ENCODE measurements at places on chromosomes 11 and 22. TPM values are rescaled to one million over a fixed set of nuclear protein-coding genes. Genes with fewer than 3 reads are reported as not detected.

GRCh38 chr22:44998296-44998695, 11.5 kb downstream of the PHF21B start:
- DNase-seq: no peak

GRCh38 chr11:31711137-31711536, 100.0 kb downstream of the PAX6 start:
- peak; percentile 46 for DNase-seq

DNA sequence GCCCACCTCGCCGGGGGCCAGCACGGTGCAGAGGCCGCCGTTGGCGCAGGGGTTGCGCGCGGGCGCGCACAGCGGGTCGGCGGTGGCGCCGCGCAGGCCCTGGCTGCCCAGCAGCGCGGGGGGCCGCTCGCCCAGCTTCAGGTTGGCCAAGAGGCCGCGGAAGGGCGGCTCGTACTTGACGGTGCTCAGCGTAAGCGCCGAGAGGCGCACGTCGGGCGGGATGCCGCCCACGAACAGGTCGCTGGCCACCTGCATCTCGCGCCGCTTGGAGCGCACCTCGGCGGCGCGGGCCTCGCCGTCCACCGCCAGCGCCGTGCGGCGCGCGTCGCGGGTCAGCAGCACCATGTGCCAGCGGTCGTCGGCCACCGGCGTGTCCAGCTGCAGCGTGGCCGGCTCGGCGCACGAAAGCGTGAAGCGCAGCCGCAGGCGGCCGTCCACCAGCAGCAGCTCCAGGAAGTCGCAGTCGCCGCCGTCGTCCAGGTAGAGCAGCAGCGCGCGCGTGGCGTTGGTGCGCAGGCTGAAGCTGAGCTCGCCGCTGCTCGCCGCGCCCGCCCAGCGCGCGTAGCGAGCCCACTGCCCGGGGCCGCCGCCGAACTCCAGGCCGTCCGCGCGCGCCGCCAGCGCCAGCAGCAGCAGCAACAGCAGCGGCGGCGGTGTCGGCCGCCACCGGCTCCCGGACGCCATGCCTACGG, 9.8 kb downstream of the NRXN2 start:
- peak; percentile 52 for DNase-seq

DNA sequence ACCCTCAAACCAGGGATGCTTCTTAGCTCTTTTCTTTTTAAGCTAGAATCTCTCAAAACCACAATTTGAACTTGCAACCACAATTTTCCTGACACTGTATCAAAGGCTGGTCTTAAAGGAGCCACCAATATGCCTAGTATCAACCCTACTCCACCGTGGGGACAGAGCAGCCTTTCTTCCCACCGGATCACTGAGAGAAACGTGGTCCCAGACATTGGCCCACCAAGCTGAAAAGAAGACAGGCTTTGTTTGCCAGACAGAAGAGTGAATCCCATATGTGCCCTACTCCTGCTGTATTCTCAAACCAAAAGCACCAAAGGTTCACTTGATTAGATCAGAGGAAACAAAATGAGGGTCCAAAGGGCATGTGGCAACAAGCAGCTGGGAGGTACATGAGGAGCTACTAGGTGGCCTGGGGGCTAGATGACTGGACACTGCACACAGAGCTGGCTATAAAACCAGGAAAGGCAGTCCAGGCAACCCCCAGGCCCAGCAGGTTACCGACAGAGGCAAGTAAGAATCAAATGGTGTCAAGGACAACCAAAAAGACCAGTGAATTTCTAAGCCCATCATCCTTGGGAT, 3.6 kb upstream of the VWCE start:
- DNase-seq: no peak

GRCh38 chr11:115670538-115671205, 166.5 kb upstream of the CADM1 start:
- no peak for DNase-seq

DNA sequence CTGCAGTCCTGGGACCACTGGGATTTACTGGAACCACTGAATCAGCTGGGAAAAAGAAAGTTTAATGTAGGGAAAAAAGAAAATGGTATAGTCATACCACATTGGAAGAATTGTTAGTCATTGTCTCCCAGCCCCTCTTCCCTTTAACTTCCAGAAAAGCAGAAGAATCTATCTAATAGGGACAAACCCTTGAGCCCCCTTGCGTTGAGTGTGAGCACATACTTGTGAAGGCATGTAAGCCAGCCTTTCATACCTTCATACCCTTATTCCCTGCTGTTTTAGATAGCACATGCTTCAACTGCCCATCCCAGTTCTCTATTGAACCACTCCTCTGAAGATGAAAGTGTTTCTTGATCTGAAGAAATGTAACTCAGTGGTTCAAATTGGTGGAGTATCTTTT, 6.6 kb downstream of the TREH start:
- DNase-seq: no peak

The UBQLNL gene
- under 0.01 TPM for total RNA-seq

- DNase-seq: no peak
Observed at GRCh38 chr11:9692691-9693090, 28.8 kb downstream of the SWAP70 start.

DNA sequence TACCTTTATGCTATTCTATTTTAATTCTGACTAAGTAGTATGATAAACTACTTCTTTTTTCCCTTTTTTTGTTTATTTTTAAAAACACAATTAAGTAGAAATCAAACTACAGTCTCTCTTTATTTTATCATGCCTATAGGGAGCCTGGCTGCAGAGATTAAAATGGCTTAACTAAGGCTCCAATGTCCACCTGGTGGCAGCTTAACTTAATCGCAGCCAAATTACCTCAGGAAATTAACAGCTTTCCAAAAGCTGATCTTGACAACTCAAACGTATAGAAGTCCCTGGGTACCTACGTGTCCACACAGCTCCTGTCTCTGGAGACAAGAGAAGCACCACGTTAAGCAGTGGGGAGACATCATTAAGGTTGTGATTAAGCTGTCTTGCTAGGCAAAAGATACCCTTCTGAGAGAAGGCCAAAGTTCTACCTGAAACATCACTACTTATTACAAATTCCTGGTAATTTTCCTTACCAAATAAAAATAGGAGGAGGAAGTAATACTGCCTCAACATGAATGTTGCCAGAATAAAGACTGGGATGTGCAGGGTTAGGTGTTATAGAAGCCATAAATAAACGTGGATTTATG, 63.2 kb upstream of the SNX19 start:
- DNase-seq: peak; percentile 17

- no peak for DNase-seq
Observed at GRCh38 chr22:43310311-43310710, 32.9 kb downstream of the SCUBE1 start.

The CDKN1C gene
- total RNA-seq: 18.7 TPM

The NAALADL1 gene
- total RNA-seq: 12.3 TPM

The DRICH1 gene
- not detected for total RNA-seq

The RHOD gene
- 10.2 TPM for total RNA-seq

DNA sequence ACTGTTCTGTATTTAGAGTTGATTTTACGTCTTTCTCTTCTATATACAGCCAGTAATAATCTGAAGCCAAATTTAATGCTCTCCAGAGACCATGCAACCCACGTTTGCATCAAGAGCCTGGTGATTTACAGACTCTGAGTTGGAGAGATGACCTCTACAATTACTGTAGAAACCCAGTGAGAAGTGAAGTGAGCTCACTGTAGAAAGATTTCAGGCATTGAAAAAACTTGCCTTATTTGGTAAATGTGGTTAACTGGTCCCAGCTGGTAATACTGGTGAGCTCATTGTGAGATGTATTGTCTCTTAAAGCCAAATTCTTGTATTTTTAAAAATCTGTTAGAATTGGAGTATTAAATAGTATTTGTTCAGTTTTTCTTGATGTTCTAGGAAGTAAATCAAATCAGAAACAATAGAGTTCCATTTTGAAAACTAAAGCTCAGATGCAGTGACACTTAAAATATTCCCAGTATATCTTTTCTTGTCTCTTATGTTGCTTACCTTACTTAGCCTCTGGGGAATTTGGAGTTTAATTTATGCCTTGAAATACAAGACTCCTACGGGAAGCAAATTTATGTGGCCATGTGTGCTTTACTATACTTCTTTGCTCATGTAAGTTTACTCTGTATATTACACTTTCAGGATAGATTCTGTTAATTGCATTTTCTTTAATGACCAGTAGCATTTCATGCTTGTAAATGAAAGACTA, 189.9 kb downstream of the ARHGAP42 start:
- DNase-seq: peak; percentile 80

DNA sequence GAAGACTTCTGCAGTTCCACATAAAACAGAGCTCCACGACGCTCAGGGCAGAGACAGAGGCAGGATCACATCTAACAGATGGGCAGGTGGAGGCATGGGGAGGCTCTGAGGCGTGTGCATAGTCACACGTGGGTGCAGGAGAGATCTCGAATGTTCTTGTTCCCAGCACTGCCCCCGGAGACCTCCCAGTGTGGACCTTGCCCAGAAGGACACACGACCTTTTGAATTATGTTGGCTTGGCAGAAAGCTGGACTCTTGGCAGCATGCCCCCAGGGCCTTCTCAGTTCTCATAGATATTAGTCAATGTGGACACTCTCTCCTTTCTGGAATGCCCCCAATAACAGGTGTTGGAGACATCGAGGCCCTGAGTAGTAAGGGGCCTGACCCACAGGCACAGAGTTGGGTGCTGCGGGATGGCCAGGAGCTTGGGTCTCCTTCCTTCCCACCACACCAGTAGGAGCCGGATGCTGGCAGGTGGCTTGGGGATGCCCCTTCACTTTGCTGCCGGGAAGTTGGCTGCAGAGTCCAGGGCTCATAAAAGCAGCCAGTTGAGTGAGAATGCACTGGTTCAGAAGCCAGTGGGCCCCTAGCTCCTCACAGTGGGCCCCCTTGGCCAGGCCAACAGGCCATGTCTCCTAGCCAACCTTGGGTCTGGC, 12.1 kb downstream of the MYEOV start:
- DNase-seq: no peak

- DNase-seq: no peak
Observed at GRCh38 chr22:48431536-48432315, 1395.9 kb downstream of the BRD1 start.

DNA sequence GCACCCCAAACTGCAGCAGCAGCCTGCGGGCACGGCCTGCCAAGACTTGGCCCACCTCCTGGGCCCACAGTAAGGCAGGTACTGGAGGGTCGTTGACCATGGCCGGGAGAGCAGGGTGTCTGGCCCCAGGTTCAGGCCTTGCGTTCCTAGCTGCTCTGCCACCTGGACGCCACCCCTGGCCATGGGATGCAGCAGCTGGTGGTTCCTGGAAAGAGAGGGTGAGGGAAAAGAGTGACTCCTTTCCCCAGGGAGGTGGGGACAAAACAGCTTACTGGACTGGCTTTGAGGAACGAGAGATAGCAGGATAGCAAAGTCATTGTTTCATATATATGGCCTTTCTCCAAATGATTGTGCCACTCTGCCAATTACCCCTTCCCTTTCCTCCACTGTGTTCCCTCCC, 1.8 kb downstream of the BSCL2 start:
- DNase-seq: peak; percentile 9

All from lung microvascular endothelial cell (primary cell).